ENCODE measurements at places on chromosomes 4 and X.

DNA sequence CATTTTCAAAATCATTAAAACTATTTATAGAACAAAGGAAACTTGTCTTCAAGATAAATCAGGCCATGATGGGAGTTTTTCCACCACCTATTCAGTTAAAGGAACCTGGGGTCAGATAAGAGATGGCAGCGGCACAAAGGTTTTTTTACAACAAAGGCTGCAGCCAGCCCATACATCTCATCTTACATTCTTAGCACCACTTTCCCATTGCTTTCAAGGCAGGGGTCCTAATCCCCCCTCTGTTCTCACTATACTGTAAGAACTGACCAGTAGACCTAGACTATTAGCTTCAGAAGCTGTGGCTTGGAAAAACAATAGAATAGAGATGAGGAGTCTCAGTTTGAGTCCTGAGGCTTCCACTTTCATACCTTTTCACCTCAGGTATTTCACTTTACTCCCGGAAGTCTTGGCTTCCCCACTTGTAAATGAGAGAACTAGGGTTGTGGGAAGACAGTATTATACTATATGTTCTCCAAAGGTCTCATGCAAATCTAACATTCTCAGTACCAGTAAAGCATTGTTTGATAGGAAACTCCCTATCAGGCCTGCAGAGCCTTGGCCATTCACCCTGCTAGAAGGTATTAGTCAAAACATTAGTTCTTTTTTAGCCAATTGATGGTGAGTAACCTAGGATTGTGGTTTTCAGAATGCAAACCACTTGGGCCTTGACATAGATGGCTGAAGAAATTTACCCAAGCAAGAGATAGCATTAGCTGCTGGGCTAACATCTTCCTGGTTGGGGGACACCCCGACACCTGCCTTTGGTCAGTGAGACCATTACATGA lies 182.9 kb upstream of the PBDC1 start:
- no peak for DNase-seq

- DNase-seq: no peak
These were observed 26.6 kb downstream of the PLAC1 start for GRCh38 chrX:134631426-134632346.

DNA sequence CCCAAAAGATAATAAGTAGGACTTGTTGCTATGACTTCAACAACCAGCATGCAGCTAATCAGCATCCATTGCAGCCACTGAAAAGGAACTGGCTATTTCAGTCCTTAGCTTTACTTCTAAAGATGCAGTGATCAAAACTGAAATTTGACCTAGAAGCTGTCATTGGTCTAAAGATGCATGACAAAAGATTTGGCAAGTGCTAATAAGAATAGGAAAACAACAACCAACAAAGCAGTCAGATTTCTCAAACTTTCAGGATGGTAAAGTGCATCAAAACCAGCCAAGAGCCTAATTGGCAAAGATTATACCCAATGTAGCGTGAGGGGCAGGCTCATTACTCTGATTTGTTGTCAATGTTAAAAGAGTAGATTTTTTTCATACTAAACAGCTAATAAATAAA lies 77.1 kb upstream of the WDR17 start:
- no peak for DNase-seq

GRCh38 chrX:127038065-127038464 lies 218.5 kb downstream of the PRR32 start:
- no peak for DNase-seq

DNA sequence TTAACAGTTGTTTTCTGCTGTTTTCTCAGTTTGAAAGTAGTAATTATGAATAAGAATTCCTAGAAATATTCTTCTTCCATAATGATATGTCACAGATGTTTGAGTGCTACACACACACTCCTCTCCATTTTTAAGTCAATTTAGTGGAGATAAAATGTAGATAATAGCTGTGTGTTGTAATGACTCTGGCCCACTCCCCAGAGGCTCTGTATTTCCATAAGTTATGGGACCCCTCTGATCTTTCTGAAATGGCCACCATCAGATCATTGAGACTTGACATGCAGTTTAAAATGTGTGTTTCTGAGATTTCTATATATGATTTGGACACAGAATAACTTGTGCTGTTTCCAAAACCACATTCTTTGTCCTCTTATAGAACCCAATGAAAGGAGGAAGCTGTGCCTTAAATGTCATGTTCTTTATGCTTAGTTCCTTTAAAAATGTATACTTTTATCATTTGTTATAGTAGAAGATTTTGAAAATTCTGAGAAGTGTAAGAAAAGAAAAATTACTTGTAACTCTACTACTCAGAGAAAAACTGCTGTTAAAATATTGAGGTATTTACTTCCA lies 46.4 kb downstream of the GAB1 start:
- DNase-seq: no peak

DNA sequence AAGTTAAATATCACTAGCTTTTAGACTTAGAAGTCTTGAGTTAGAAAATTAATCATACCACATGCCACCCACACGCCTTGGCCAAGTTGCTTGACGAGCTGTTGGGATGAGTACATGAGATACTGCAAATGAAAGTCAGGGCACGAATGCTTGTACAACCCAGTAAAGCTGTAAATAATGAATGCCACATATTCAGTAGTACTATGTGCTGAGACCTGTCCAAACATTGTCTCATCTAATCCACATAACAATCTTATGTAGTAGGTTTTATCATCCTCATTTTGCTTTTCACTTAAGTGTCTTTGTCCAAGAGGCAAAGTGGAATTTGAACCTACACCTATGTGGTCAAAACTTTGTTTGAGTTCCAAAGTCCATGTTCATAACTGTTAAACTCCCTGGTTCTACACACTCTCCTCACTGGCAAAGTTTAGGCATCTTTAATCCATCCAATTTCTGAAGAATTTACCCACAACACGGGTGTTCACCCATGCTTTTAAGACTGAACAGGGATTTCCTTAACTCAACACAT lies 74.1 kb downstream of the LDB2 start:
- DNase-seq: no peak

- DNase-seq: no peak
These were observed 26.6 kb downstream of the NFKB1 start for GRCh38 chr4:102527695-102528283.

DNA sequence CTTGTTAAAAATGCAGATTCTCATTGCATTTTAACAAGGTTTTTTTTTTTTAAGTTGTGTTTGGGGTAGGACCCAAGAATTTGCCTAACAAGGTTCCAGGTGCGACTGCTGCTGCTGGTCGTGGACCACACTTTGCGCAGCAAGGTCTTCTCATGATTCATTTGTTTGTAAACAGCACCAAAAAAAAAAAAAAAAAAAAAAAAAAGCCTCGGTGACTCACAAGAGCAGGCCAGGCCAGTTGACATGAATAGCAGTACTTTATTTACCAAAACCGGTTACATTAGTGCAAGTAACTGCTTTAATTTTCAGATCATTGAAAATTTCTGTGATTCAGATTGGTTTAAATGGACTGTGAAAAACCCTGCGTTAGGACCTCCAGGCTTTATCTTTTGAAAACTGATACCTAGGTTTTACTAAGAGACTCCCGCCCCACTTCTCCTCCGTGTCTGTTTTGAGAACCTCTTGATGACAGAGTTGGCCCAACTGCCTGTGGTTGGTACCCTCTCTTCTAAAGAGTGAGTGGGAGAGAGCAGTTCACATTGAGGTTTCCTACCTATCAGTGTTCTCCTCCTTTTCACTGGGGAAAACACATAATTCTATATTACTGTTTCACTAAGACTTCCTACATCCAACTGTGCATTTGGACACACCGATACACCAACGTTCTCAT lies 86.2 kb downstream of the PHEX start:
- DNase-seq: no peak

All from HTR-8/SVneo (cell line).